ENCODE measurements at places on chromosomes 13 and 19.
A peak's percentile ranks its signal among the peaks of the same experiment; 100 is the strongest.

DNA sequence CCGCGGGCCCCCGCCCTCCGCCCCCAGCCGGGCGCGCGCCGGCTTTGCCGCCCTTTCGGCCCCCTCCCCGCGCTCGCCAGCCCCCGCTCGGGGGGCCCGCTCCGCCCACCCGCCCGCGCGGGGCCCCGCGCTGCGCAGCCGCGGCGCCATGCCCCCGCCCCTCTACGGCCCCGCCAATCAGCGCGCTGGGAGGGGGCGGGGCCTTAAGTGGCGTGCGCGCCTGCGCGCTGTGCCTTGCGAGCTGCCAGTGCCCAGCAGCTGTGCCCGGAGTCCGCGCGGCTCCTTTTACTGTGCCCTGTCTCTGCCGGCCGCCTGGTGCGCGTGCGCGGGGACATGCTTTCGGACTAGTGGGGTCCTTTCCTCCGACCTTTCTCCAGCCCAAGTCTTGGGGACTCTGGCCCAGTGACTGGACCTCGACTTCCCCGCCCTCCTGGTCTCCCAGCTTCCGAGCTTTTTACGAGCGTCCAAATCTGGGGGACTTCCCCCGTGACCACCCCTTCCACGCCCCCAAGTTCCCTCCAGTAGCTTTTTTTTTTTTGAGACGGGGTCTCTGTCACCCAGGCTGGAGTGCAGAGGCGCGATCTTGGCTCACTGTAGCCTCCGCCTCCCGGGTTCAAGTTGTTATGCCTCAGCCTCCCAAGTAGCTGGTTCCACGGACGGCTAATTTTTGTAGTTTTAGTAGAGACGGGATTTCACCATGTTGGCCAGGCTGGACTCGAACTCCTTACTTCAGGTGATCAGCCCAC, at the start of gene MBD3:
TSS of gene MBD3 (minus strand) at position 111 of the 746 bp plus-strand sequence. CDS start 234 bp downstream, outside the sequence.
- H3K4me1 ChIP-seq: peaks cover 4% of the 10 kb centered on the region
- H3K27ac ChIP-seq: peak within 1 kb of the TSS; percentile 92
- no peaks in the 10 kb centered on the region for H3K27me3 ChIP-seq
- H3K4me3 ChIP-seq: peak within 1 kb of the TSS; percentile 98
- DNase-seq: peak; percentile 44

GRCh38 chr19:15673176-15673654, 328 bp downstream of the CYP4F12 start:
- no peaks in the 10 kb centered on the region for H3K36me3 ChIP-seq
- no peak for DNase-seq
- no peak overlapping the region for H3K27ac ChIP-seq
- H3K4me3 ChIP-seq: no peak overlapping the region
- no peaks in the 10 kb centered on the region for H3K27me3 ChIP-seq

DNA sequence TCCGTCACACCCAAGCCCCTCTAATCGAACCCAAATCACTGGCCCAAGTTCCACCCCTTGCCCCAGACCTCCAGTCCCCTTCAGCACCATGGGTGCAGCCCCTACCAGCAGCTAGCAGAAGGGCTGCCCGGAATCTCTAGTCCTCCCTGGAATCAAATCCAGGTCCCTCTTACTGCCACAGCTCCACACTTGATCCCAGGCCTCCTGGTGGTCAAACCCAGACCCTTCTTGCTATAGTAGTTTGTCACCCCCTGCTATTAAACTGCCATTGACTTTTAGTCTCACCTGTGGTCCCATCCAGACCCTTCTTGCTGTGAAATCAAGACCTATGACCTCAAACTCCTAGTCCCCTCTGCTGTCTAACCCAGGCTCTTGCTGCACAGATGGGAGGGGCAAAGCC, 8.7 kb downstream of the HIPK4 start:
- no peak for DNase-seq
- no peak overlapping the region for H3K4me3 ChIP-seq
- H3K27ac ChIP-seq: no peak overlapping the region
- H3K36me3 ChIP-seq: no peaks in the 10 kb centered on the region

GRCh38 chr19:17244618-17245534, 843 bp downstream of the NR2F6 start:
- no peaks in the 10 kb centered on the region for H3K36me3 ChIP-seq
- peaks cover 14% of the 10 kb centered on the region for H3K4me1 ChIP-seq
- H3K27ac ChIP-seq: no peak overlapping the region
- H3K27me3 ChIP-seq: no peaks in the 10 kb centered on the region
- H3K4me3 ChIP-seq: peak overlapping the region; percentile 70

DNA sequence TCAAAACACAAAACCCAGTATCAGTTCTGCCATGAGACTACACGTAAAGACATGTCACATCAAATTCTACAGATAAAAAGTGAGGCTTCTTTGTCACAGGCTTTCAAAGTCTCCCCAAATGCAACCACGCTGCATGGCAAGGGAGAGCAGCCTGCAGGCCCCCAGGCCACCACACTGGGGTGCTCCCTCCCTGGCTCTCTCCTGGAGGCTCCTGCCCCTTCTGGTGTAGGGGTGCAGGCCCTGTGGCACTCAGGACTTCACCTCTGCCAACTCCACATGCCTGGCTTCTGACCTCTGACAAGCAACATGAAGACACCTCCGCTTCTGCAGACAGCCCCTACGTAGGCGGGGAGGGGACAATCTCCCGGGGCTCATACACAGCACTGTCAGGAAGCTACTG, 14.3 kb downstream of the AKAP8 start:
- H3K36me3 ChIP-seq: peaks cover 32% of the 10 kb centered on the region
- no peaks in the 10 kb centered on the region for H3K27me3 ChIP-seq

DNA sequence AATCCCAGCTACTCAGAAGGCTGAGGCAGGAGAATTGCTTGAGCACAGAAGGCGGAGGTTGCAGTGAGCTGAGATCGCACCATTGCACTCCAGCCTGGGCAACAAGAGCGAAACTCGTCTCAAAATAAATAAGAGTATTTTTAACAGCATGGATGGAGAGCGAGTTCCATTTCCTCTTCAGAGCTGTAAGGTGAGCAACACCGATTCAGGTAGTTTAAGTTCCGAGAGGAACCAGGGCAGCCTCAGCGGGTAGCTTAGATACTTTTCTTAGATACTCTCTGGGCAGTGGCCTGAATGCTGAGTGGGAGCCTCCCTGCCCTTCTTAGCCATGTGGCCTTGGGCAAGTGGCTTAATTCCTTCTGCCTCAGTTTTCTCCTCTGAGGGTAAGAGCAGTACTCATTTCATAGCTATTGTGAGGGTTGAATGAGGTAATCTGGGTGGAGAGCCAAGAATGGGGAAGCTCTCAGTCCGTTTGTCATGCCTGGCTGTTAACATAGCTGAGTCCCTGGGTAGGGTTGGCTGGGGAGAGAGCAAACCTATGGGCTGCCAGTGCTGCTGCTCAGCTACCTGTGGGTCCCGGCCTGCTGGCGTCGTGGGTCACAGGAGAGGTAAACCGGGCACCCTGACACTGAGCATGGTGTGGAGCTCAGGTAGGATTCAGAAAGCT, 4.1 kb downstream of the ATP11A start:
- H3K4me3 ChIP-seq: peak overlapping the region; percentile 30
- H3K27me3 ChIP-seq: no peaks in the 10 kb centered on the region
- peaks cover 18% of the 10 kb centered on the region for H3K4me1 ChIP-seq
- DNase-seq: no peak

- H3K27me3 ChIP-seq: no peaks in the 10 kb centered on the region
- H3K4me1 ChIP-seq: no peaks in the 10 kb centered on the region
- H3K36me3 ChIP-seq: no peaks in the 10 kb centered on the region
- no peak overlapping the region for H3K27ac ChIP-seq
- DNase-seq: no peak
- no peak overlapping the region for H3K4me3 ChIP-seq
Measured at GRCh38 chr13:72986197-72986596, 72.6 kb upstream of the KLF5 start.

Data from GM12878 (cell line).